OCI-M1 (cell line): ENCODE measurements at places on chromosomes 11 and 22.

- DNase-seq, result no peak
Observed at GRCh38 chr11:33931067-33931466, 39.2 kb upstream of the LMO2 start.

- no peak for DNase-seq
Observed at GRCh38 chr22:25658633-25659032, 83.4 kb upstream of the MYO18B start.

- no peak for DNase-seq
Observed at GRCh38 chr22:41023299-41023623, 69.1 kb upstream of the EP300 start.

GRCh38 chr11:107783121-107783520 is 71.3 kb upstream of the SLN start:
- DNase-seq, result no peak

DNA sequence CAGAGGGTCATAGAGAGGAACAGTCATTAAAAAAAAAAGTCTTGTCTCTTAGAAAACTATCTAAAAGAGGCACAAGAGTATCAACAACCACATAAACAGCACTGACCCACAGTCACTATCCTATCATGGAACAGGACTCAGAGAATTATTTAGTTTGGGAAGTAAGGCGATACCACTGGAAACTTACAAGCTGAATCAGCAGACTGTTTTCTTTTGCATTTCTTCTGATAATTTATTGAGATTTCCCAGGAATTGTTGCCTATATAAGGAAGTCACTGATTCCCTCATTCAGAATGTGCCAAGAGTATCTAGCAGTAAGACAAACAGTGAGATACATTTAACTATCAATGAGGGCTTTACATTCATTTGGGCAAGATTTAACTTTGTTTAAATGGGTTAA is 304.1 kb downstream of the GUCY1A2 start:
- DNase-seq, result no peak

DNA sequence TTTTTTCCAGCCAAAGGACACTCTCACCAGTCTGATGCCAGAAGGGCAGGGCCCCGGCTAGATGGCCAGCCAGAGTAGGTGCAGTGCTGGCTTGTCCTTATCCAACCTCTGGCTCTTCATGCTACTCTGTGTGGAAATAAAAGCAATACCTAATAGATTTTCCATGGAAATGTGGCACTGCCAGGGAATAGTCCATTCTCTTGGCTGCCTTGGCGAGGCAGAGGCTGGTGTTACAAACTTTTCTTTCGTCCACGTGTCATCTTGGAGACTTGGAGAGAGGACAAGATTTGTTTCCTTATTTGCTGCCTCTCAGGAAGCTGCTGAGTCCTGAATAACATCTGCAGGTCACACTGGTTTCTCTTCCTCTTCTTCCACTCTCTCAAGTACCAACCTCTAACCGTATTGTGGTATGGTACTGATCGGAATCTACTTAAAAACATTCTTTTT is 17.2 kb upstream of the C1QTNF4 start:
- no peak for DNase-seq

GRCh38 chr11:119591836-119592310 is 137.1 kb downstream of the NECTIN1 start:
- peak; percentile 71 for DNase-seq

DNA sequence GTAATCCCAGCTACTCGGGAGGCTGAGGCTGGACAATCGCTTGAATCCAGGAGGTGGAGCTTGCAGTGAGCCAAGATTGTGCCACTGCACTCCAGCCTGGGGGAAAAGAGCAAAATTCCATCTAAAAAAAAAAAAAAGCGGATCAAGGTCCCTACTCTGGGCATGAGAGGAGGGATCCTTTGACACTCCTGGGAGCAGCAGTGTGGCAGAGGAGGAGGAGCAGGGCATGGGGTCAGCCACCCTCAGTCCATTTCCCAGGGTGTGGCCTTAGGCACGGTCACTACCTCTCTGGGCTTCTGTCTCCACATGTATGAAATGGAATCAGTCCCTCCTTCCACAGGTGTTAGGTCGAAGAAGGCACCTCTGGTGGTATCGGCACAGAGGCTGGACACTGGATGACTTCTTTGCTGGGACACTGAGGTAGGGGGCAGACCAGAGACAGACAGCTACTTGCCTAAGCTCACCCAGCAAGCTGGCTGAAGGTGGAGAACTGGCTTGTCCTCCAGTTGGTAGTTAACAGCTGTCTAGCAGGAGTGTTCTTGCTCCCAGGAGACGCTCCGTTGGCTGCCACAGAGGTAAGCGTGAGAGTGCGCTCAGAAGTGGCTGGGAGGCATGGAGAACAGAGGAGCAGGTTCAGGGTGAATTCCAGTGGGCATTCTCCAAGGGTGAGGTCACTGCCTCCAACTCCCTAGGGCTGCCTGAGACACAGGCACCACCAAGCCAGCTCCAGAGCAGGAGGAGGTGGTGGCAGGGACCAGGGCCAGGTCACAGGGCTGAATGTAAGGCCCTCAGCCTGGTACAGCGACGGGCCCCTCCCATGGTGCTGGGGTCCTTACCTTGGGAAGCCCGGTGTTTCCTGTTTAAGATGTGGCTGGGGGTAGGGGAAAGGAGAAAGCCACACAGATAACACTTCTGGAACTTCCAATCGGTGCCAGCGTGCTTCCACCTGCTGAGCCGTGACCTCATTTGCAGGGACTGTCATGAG is 19.5 kb downstream of the TXN2 start:
- no peak for DNase-seq

- no peak for DNase-seq
Observed at GRCh38 chr11:19763330-19763729, 50.7 kb downstream of the NAV2 start.

GRCh38 chr11:68506908-68507307 is 46.4 kb downstream of the PPP6R3 start:
- no peak for DNase-seq

DNA sequence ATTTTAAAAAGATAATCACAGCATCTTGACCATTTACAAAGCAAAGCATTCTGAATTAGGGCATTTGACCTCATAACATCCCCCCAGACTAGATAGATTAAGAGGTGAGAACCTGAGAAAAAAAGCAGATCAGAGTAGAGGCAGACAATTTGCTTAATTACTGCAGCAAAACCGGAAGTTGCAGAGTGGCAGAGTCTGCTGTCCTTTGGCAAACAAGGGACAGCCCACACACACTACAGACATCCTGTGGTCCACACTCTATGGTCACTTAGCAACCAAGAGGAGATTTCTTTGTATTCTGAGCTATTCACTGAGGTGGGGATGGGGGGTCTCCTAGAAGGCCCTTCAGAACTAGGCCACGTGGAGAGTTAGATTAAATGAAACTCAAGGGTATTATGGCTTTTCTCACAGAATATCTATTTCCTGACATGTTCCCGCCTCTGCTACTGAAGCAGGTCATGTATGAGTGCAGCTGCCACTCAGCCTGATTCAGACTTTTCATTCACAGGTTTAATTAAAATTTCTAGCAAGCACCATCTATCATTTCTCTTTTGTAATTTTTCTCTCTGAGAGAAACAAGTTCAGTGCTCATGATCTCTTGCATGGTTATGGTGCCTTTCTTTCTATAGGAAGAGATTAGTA is 48.5 kb downstream of the SVIP start:
- peak; percentile 8 for DNase-seq

- no peak for DNase-seq
Observed at GRCh38 chr11:92384358-92384757, 159.7 kb downstream of the FAT3 start.

DNA sequence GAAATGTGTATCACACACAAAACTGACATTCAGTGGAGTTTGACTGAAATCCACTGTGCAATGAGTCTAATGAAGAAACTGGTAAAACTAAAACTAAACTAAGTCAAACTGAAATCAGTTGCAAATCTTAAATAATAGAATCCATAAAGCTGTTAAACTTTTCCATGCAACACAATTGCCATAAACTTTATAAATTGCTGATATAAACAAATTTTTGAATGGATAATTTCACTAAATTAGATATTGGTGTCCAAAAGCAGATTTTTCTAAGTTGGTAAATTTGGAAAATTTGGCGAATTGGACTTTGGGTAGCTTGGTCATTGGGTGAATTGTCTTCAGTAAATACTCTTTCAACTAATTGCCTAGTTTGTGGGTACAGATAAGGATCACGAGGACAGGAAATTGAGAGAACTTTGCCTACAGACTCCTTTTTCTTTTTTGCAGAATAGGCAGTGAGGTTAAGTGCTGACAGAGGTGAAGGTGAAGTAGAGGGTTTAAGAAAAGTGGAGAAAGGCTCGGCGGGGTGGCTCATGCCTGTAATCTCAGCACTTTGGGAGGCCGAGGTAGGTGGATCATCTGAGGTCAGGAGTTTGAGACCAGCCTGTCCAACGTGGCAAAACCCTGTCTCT is 12.8 kb downstream of the MRPL17 start:
- no peak for DNase-seq

GRCh38 chr22:37095113-37095512 is 14.4 kb downstream of the TMPRSS6 start:
- no peak for DNase-seq

DNA sequence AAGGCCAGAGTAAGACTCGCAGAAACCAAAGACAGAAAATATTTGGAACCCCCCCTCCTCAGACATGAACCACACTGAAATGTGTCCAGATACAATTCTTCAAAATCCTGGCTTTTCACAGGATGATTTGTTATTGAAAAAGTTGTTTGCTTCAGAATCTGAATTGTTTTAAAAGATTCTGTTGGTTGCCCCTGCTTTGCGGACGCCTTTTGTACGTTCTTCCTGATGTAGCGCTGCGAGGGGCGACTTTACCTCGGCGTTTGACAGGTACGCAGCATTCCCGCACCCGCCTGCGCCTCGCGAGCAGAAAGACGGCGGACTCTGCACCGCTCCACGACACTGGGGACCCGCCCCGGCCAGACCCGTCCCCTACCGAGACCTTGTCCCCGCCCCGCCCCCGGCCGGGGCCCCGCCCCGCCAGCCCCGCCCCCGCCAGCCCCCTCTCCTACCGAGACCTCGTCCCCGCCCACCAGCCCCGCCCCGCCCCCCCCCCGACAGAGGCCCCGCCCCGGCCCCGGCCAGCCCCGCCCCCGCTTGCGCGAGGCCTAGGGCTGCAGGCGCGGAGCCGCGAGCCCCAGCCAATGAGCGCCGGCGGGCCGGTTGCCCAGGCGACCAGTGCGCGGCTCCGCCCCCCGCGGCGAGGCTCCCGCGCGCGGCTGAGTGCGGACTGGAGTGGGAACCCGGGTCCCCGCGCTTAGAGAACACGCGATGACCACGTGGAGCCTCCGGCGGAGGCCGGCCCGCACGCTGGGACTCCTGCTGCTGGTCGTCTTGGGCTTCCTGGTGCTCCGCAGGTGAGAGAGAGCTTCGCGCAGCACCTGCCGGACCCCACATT is at the start of gene GLB1L2:
GLB1L2 (plus strand) TSS at position 635 of the 835 bp plus-strand sequence; CDS start at position 709, 74 bp downstream.
- DNase-seq, result peak; percentile 65

DNA sequence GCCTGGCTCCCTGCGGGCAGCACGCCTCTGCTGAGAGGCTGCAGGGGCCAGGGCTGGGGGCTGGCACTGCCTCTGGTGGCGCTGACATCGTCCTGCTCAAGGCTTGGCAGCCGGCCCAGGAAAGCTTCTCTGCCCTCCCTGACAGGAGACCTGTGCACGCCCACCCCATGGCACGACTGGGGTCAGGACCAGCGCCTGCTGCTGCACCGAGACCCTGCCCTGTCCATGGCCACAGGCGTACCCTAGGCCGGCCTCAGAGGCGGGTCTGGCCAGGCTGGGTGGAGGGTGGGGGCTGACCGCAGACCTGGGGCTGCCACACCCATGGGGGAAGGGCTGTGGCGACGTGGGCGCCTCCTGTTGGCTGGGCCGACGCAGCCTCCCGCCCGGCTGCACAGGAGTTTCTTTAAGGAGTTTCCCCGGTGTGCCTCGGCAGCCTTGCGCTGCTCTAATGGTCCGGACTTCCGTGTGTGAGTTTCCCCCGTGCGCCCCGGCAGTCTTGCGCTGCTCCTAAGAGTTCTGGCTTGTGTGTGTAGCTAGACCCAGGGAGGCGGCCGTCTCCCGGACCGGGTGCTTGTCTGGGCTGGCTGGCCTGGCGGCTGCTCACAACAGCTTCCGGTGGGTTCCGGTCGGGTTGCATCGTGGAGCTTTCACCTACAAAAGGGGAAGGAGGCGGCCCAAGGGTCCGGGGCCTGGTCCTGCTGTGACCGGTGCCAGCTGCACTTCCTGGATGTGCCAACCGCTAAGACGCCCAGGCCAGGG is 4.6 kb downstream of the TRABD start:
- DNase-seq, result peak; percentile 92

- DNase-seq, result no peak
Observed at GRCh38 chr11:122075016-122075415, 41.0 kb downstream of the BLID start.

DNA sequence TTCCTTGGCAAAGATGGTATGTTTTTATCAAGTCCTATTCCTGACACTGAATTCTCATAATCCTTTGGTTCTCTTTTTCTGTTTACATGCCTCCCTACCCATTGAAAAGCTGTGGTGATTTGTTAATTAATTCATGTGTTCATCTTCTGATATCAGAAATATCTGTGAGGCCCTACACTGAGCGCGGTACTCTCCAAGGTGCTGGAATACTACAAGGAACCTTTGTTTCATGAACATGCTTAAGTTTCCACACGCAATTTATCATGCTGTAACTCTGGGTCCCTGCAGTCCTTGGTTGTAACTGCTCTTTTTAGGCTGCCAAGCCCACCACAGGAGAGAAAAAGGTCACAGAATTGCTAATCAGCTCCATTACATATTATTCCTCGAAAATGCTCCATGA is 331.8 kb downstream of the FAT3 start:
- DNase-seq, result peak; percentile 24

DNA sequence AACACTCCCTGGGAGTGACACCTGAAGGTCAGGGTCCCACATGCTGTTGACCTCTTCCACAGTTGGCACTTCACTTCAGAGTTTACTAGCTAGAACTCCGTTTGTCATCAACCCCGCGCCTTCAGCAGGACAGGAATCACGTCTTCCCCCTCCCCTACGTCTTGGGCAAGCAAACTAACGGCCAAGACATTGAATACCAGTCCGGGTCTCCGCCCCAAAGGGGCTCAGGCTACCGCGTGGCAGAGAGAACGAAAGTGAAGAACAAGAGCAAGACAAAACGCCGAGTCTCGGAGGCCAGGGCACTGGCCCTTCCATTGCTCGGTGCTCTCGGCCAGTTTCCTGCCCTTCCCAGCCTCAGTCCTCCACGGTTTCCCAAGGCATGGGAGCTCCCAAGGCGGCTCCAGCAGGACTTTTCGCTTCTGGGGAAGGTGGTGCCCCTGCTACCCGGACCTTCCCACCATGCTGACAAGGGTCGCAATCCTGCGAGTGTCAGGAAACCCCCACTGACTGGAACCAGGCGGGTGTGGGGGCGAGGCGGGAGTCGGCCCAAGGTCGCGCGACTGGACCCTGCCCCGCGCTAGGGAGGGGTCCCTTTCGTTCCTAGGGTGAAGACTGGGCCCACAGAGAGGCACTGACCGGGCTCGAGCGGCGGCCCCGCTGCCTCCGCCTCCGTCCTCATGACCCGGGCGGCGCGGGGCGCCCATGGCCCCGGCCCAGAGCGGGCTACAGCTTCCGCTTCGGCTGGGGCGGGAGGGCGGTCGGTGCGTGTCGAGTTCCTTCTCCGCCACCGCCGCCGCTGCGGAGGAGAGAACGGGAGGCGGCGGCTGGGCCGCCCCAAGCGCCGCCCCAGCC is at the start of gene GUCD1:
GUCD1 (minus strand) TSS at position 826 of the 852 bp plus-strand sequence; CDS start at position 679, 147 bp downstream.
- peak; percentile 73 for DNase-seq

GRCh38 chr11:6297831-6298230 is 22.5 kb downstream of the CAVIN3 start:
- peak; percentile 15 for DNase-seq

GRCh38 chr11:19954899-19955298 is 205.4 kb downstream of the DBX1 start:
- DNase-seq, result no peak
